ENCODE measurements at places on chromosomes 6 and 20. TPM values are rescaled to one million over a fixed set of nuclear protein-coding genes. Genes with fewer than 3 reads are reported as not detected.
A peak's percentile ranks its signal among the peaks of the same experiment; 100 is the strongest.

GRCh38 chr20:11445891-11446290 is 471.8 kb upstream of the BTBD3 start:
- DNase-seq, result no peak

DNA sequence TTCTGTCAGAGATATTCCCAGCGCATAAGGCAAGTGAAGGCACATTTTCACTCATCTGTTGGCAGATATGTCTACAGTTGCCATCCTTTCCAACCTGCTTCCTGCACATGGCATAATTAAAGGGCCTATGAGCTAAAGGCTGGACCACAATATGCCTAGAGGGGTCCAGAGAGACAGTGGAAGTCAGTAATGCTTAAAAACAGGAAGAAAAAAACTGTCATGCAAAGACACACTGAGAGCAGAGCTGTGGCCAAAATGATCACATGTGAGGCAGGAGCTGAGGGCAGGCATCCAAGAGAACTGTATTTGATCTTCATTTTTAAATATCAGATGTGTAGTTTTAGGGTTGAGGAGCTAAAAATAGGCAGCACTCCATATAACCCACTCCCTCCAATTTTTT is 125.0 kb upstream of the BACH2 start:
- DNase-seq, result no peak

GRCh38 chr6:156778454-156779205 is 1.5 kb downstream of the ARID1B start:
- DNase-seq, result peak; percentile 75

DNA sequence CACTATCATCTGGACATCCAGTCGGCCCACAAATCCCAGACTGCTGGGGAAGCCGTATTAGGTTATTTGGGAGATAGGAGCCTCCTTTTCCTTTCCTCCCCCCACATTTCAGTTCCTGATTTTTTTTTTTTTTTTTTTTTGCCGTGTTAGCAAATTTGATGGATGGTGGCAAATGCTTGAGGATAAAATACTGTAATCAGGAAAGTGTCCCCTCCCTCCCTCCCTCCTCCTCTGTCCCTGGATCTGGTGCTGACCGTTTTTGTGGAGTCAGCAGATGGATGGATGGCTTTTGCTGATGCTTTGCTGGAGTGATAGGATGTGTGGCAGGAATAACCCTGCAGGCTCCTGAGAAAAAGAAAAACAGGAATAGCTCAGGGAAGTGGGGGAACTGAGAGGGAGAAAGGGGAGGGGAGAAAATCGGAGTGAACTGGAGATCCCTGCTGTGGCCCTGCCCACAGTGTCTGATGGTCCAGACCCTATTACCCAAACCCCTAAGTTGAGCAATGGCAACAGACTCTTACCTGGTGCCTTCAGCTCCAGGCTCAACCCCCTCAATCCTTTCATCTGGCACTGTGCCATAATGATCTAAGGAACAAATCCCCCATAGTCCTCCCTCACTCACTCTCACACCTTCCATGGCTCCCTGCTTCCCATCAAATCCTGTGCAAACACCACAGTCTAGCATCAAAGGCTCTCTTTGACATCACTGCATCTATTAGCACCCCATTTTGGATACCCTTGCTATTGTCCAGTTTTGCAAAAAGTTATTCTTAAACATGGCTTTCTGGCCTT is 277.3 kb upstream of the CHD6 start:
- no peak for DNase-seq

DNA sequence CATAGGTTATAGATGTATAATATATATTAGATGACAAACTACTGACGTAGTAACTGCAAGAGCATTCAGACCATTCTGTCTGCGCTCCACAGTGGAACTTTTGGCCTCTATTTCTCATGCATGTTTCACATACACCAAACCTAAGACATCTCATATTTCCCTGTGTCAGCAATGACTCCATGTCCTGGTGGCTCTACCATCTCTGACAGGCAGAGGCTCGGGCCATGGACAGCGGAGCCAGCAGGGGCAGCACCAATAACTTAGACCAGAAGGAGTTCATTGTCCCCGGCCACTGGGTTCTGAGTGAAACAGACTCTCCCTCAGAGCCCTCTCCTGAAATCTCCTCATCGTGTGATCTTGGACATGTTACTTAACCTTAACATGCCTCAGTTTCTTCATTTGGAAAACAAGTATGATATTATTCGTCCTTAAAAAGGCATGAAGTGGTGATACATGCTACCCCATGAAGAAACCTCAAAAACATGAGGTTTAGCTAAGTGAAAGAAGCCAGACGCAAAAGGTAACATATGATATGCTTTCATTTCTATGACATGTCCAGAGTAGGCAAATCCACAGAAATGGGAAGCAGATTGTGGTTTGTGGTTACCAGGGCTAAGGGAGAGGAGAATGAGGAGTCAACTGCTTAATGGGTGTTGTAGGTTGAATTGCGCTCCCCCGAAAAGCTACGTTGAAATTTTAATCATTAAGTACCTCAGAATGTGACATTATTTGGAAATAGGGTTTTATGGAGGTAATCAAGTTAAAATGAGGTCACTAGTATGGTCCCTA is 564.0 kb upstream of the JARID2 start:
- DNase-seq, result no peak

DNA sequence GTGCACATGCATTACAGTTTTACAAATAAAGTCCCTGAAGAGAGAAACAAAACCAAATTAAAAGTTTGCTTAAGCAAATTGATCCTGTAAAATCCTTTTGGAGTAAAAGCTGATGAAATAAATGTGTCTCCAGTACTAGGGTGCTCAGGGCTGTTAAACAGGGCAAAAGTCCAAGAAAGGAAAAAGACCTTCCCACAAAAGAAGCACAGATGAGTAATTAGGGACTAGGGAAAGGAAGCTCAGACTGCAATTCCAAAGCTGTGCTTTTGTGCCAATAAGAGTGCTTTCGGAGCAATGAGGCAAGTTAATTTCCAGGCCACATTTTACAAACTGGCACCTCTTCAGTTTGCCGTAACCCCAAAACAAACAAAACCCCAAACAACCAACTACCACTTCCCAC is 10.4 kb upstream of the RNF182 start:
- no peak for DNase-seq

SYNDIG1 gene
- total RNA-seq, result 11.0 TPM

DNA sequence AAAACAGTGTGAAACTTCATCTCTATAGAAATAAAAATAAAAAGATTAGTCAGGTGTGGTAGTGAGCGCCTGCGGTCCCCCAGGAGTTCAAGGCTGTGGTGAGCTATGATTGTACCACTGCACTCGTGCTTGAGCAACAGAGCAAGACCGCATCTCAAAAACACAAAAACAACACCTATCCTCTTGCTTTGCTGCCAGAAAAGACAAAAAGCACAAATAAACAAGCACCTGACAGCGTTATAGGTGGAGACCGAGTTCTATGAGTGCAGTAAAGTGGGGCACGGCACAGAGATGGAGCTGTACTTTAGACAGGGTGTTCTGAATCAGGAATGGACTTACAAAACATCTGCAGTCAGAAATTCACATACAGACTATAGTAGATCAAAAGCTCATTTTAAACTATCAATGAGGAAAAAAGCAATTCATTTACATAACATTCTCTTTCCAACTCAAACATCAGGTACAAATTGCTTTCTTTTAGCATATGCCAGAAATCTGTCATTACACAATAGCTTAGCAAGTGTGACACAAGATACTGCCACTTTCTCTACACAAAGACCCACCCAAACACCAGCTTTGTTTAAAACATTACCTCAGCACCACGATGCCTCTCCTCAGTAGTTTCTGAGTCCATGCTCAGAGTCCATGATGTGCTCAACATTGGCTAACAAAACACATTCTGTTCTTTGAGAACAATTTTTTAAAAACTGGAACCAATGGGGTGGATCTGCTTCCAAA is 10.1 kb downstream of the EZR start:
- DNase-seq, result no peak

B4GALT5 gene
- 37.2 TPM for total RNA-seq

SDCBP2 gene
- total RNA-seq, result 1.5 TPM

SNPH gene
- 7.8 TPM for total RNA-seq

Measured in left ventricle myocardium superior (tissue), 1 donor.